ENCODE measurements at places on chromosomes 2 and 18. TPM values are rescaled to one million over a fixed set of nuclear protein-coding genes. Genes with fewer than 3 reads are reported as not detected.

DNA sequence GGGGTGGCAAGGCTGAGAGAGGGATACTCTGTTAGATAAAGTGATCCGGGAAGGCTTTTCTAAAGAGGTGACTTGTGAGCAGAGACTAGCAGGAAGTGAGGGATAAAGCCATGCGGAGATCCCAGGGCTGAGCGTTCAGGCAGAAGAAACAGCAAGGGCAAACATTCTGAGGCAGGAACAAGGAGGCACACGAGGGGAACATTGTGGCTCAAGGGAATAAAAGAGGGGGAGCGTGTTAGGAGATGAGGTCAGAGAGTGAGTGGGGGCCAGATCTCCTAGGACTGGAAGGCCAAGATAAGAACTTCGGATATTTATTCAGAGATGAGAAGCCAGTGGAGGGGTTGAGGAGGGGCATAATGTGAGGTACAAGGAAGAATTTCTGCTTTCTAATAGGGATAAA is 67.1 kb downstream of the ACTR2 start:
- no peak for DNase-seq

GRCh38 chr2:118848381-118849225 is 1.2 kb upstream of the EN1 start:
- DNase-seq, result peak; percentile 19

GRCh38 chr18:74856928-74857327 is 259.3 kb downstream of the ZNF407 start:
- DNase-seq, result no peak

- no peak for DNase-seq
Observed at GRCh38 chr18:7514796-7515440, 52.2 kb upstream of the PTPRM start.

- peak; percentile 44 for DNase-seq
Observed at GRCh38 chr2:763766-764525, 86.7 kb upstream of the TMEM18 start.

GRCh38 chr18:26252411-26252810 is 26.2 kb downstream of the TAF4B start:
- DNase-seq, result no peak

DNA sequence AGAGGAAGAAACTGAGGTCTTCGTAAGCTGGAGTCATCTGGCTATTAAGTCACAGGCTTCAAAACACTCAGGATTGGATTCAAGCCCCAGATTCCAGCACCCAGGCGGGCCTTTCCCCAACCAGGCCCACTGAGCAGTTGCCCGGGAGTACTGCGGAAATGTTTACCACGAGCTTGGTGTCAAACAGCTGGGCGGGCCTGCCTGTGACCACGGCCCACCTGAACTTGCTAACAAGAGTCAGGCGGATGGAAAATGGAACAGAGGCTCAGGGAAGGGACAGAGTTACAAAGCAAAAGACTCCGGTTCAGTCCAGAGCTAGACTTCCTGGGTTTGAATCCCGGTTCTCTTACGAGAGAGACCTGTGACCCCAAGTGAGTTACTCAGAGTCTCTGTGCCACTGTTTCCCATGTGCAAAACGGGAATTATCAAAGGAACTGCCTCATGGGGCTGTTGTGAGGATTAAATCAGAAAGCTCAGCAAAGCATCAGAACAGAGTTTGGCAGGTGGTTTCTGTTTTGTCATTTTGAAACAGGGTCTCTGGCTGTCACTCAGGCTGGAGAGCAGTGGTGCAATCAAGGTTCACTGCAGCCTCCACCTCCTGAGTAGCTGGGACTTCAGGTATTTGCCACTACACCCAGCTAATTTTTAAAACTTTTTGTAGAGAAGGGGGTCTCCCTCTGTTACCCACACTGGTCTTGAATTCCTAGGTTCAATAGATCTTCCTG is 49.0 kb upstream of the TFCP2L1 start:
- DNase-seq, result peak; percentile 30

DNA sequence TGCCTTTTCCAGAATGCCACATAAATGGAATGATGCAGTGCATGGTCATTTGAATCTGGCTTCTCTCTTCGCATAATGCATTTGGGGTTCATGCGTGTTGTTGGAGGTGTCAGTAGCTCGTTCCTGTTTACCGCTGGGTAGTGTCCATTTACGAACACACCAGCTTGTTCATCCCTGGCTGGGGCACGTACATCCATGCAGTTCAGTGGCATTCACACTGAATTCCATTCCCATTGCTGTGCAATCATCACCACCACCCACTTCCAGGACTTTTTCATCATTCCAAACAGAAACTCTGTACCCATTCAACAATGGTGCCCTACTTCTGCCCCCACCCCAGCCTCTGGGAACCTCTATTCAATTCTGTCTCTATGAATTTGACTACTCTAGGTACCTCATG is 14.7 kb upstream of the CIDEA start:
- no peak for DNase-seq

Gene MC4R
- total RNA-seq, result 0.62 TPM

Gene CHRNG
- 77.7 TPM for total RNA-seq

- DNase-seq, result no peak
Observed at GRCh38 chr2:182187130-182187529, 201.5 kb downstream of the PPP1R1C start.

Data from muscle of leg (tissue), 16 donors.